ENCODE measurements at places on chromosomes 3 and 15.

DNA sequence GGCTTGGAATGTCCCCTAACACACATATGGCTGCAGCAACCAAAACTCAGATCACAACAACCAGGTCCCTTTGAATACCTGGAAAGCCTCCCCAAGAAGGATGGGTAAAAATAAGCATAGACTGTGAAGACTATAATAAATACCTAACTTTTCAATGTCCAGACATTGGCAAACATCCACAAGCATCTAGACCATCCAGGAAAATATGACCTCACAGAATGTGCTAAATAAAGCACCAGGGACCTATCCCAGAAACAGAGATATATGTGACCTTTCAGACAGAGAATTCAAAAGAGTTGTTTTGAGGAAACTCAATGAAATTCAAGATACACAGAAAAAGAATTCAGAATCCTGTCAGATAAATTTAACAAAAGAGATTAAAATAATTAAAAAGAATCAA, 109.2 kb downstream of the NEDD4 start:
- no peak for DNase-seq

DNA sequence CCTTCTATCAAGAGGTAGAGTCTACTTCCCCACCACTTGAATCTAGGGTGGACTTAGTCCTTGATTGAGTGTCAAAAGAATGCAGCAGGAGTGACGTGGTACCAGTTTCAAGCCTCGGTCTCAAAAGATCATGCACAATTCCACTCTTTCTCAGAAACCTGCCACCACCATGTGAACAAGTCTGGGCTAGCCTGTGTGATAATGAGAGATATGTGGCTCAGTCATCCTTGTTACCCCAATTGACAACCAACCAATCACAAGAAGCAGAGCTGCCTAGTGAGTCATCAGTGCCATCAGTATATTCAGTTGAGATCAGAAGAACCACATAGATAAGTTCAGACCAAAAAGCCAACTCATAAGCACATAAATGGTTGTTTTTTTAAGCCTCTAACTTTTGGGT, 374.5 kb downstream of the IL20RB start:
- no peak for DNase-seq

DNA sequence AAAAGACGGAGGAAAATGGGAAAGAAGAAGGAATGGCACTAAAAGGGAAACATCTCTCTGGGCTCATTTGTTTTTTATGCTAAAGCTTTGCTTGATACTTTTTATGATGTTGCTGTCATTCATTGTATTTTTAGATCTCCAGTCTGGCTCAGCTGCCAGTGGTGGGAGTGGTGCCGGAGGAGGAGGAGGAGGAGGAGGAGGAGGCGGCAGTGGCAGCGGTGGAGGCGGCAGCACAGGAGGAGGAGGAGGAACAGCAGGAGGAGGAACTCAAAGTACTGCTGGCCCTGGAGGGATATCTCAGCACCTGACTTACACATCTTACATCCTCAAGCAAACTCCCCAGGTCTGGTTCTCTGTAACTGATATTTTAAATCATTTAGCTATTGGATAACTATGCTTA, 49.6 kb downstream of the MAP6D1 start:
- peak; percentile 58 for DNase-seq

GRCh38 chr15:39022532-39023305, 458.1 kb upstream of the RASGRP1 start:
- no peak for DNase-seq

- DNase-seq: no peak
Measured at GRCh38 chr15:99680276-99680675, 53.0 kb downstream of the LYSMD4 start.

GRCh38 chr15:37094333-37094914, 5.9 kb downstream of the MEIS2 start:
- no peak for DNase-seq

- DNase-seq: peak; percentile 31
Measured at GRCh38 chr3:12139111-12139511, 19.6 kb downstream of the TIMP4 start.

DNA sequence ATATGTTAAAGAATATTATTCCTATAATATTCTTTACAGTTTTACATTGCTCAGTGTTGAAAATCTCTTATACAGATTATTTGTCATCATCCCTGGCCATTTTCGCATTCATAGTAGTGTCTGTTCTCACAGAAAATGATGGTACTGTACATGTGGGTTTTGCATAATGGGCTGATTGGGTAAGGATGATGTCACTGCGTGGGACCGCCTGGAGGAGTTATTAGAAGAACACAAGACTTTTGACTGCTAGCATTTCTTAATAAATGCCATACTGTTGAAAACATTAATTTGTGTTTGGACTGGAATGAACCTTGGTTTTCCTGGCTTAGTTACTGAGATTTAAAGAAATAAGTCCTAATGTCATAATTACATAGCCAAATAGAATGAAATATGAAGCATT, 20.3 kb downstream of the LRCH3 start:
- no peak for DNase-seq

- no peak for DNase-seq
Measured at GRCh38 chr3:158770741-158771350, 31.0 kb upstream of the MFSD1 start.
